Amygdala (tissue), 56 donors: ENCODE measurements at places on chromosomes 13 and 19.

DNA sequence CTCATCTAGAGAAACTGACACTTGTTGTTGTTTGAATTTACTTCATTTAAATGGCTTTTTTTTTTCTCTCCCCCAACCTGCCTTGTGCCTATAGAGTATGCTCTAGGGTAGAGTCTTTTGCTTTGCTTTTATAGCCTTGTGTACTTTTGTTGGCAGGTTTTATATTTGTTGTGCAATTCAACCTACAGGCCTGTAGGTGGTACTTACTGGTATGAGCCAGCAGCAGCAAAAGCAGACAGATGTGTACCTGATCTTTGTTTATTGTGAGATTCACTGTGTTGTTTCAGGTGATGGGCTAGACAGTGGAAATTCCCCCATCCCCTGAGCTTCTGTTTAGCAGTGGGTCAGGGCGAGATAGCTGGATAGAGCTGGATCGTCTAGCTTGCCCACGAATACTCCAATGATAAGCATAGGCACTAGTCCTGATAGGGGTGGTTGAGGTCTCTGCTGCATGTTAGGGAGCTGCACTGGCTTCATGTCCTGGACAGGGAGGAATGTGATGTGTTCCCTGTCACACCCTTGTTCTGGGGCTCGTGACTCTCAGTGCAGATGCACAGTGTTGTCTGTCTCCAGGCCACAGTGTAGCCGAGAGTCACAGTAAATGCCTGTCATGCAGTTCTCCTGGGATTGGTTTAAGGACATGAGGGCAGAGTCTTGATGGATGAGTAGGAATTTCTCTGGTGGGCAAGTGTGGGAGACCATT is 21.3 kb downstream of the DNAJC3 start:
- no peak for DNase-seq

DNA sequence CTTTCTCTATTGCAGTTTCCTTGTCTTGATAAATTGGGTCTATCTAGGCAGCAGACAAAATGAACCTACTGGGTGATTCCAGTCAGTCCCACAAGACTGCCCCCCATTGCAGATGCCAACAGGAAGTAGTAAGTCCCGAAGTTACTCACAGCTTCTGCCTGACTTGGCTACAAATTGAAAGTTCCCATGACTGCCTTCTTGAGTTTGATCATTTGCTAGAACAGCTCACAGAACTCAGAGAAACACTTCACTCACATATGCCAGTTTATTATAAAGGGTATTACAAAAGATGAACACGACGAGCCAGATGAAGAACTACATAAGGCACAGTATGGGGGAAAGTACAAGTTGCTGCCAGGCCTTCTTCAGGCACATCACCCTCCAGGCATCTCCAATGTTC is 50.0 kb downstream of the TEX26 start:
- no peak for DNase-seq

DNA sequence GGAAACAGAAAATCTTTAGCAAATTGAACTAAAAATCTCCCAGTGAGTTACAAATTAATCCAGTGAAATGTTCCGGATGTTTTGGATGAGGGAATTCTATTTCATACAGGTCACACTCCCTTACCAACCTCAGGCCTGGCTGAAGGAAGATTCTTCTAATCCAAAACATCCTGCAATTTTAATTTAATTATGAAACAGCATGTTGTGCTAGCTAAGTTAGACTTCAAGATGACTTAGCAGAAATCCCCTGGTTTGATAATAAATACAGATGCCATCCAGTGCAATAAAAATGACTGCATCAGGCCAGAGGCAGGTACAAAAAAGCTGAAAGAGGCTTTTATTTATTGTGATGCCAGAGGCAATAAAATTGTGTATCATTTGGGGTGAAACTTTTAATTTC is 96.7 kb upstream of the CLDN10 start:
- DNase-seq, result no peak

DNA sequence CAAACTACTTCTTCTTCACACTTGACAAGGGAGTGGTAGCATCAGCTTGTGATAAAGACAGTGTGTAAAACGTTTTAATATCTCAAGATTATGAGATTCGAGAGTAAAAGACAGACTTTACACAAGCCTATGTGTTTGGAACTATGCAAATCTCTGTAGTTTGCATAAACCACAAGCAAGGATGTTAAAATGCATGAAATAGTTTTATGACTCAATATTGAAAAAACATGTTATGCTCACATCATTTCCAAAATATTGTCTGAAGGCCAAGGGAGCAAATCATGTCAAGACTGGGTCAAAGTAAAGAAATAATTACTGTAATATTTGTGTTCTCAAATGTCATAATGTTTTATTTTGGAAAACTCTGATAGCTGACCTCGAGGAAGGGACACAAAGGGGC is 316.8 kb upstream of the KLF12 start:
- no peak for DNase-seq

- DNase-seq, result no peak
Measured at GRCh38 chr19:5632657-5633056, 9.8 kb downstream of the SAFB start.

GRCh38 chr13:40023595-40024203 is 368.2 kb downstream of the COG6 start:
- no peak for DNase-seq

DNA sequence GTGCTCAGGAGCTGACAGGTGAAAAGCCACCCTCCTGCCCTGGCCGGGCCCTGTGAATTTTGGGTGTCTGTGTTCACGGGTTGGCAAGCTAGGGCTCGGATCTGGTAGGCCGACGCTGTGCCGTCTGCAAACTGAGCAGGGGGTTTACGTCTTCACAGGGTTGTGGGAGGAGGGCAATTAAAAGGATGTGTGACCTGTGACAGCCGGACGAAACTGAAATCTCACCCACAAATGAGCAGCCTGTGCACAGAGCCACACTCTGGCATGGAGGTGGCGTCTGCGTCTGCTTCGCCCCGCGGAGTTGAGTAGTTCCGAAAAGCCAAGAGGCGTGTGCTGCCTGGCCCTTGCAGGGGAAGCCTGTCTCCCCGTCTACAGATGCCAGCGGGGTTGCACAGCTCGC is 117.3 kb downstream of the KDM4B start:
- no peak for DNase-seq

- DNase-seq, result no peak
Measured at GRCh38 chr13:54682184-54682583, 1653.6 kb downstream of the OLFM4 start.

- peak; percentile 22 for DNase-seq
Measured at GRCh38 chr19:3513229-3514140, 7.4 kb downstream of the FZR1 start.

- DNase-seq, result no peak
Measured at GRCh38 chr19:1211494-1212234, 6.1 kb downstream of the STK11 start.

DNA sequence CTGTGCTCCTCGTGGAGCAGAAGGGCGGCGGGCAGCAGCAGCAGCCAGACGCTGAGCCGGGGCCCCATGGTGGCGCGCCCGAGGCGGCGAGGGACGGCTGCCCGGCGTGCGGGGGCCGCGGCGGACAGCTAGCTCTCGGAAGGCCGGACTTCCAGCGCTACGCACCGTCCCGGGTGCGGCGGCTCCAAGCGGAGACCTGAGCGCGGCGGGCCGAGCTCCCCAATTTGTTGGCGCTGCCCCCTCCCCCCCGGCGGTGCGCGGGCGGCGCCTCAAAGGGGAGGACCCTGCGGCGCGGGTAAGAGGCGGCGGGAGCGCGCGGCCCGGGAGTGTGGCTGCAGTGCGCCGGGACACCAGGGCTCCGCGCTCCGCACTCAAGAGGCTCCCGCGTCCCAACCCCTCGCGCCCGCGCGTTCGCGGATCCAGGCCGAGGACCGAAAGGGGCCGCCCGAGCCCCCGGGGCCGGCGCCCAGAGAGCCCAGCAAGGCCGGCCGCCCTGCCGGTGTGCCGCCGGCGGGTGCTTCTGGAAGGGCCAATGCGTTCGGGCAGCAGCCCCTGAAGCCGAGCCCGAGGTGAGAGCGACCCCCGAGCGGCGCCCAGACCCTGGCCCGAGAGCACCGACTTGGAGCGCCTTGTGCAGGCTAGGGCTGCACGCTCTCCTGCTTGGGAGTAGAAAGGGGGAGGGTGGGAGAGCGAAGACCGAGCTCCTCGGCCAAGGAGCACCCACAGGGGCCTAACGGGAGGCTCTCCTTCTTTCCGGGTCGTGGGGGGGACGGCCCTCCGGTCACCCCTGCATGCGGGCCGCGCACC is at the start of the genes COL4A1 and COL4A2:
TSS of gene COL4A1 (minus strand) at position 198 of the 807 bp plus-strand sequence. CDS start at position 68, 130 bp downstream.
TSS of gene COL4A2 (plus strand) at position 325 of the 807 bp plus-strand sequence. CDS start 620 bp downstream, outside the sequence.
- DNase-seq, result no peak

DNA sequence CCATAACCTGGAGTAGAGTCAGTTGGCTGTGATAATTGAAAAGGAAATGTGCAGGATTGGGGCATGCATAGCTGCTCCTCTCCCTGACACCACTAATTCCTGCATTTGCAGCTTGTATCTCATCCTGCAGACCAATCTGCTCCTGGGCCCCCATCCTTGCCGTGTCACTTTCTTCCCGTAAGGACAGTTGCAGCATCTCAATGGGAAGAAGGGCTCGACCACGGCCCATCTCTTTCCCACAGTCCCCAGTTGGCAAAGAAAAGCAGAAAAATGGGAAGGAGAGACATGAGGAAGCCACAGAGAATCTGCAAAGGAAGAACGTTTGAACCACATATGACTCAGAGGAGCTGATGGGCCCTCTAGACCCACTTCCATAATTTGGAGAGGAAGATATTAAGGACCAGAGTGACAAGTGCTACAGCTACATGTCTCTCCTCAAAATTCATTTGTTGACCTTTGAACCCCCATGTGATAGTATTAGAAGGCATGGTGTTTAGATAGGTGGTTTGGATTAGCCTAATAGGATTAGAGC is 1.8 kb upstream of the SIGLEC12 start:
- DNase-seq, result no peak

DNA sequence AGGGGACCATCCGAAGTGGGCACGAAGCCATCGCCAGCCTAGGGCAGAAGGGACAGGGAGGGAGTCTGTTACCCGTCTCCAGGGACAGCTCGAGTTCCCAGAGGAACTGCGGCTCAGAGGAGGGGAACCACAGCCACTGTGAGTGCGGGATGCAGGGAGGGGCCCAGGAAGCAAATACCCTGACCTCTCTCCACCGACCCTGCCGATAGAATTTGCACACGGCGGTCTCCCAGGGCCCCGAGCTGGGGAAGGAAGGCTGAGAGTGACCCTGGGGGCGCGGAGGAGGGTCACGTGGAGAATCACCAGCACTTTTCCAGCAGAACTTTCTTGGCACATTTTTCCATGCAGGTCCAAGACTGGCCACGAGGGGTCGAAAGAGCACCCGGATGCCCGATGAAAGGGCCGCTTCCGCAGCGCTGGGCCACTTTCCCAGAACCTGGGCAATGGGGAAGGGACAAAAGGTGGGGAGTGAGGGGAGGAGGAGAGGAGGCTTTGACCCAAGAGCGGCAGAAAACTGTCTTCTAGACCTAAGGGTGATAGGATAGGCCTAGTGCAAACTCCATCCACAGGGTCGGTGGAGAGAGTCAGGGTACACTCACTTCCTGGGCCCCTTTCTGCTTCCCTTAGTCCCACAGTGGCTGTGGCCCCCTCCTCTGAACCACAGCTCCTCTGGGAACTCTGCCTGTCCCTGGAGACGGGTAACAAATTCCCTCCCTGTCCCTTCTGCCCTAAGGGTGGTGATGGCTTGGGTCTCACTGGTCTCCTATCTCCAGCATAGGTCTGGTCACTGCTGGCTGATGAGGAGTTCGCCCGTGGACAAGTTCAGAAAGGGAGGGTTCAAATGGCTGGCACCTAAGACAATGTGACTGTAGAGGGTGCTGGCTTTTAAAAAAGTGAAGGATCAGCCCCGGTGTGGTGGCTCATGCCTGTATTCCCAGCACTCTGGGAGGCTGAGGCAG is 5.3 kb upstream of the GPR4 start:
- peak; percentile 57 for DNase-seq

DNA sequence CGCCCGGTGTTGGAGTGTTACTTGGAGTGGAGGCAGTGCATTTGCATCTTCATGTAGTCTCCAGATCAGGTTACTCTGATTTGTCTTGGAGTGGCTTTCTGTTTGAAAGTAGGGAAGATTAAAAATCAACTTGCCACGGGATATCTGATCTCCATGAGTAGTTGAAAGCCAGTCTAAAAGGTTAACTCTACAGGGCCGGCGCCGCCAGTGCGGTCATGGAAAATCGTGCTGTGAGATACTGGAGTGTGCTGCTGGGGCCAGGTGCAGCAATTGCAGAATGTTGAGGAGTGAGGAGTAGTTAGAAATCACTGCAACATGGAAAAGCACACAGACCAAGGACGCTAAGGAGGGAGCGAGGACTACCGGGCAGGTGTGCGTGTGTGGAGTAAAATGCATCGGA is 175.0 kb downstream of the STK24 start:
- DNase-seq, result no peak

DNA sequence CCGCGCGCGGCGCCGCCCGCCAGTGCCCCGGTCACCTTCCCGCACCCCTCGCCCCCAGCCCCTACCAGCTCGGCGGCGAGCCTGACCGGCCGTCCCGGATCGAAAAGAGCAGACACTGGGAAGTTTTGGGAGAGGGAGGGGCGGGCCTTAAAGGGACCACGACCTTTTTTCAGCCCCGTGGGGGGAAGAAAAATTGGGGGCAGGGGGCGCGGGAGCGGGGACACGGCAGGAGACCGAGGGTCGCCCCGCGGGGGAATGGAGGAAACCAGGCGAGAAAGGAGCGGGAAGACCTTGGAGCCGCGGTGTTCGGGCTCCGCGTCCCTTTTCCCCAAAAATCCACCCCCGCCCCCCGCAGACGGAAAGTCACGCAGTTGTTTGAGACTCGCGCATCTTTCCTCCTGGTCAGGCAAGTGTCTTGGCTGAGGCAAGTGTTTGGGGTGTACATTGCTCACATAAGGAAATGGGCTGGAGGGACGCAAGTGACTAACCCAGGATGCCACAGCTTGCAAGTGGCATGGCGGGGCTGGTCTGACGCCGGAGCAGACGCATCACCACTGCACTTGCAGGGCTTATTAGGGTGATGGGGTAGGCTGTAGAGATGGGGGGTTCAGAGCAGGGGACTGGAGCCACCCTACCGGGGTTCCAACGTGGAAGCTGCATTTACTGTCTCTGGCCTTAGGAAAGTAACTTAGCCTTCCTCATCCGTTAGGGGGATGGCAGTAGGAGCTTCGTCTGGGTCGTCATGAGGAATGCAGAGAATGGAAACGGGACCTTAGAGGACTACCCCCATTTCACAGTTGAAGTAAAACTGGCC is 2.7 kb upstream of the HNRNPL start:
- DNase-seq, result peak; percentile 48

GRCh38 chr13:24511816-24512196 is 772 bp downstream of the PARP4 start:
- no peak for DNase-seq

- no peak for DNase-seq
Measured at GRCh38 chr13:98279473-98280175, 102.6 kb upstream of the RNF113B start.

- no peak for DNase-seq
Measured at GRCh38 chr19:3041761-3042620, 12.9 kb upstream of the TLE2 start.
